ENCODE measurements at places on chromosomes 16 and 17. TPM values are rescaled to one million over a fixed set of nuclear protein-coding genes. Genes with fewer than 3 reads are reported as not detected.

Gene OTOP3
- total RNA-seq = 0.65 TPM

Gene CCDC200
- not detected for total RNA-seq

Gene NTN1
- 3.7 TPM for total RNA-seq

Gene PITPNM3
- total RNA-seq = 20.3 TPM

Gene KCNJ18
- 2.3 TPM for total RNA-seq

GRCh38 chr17:32520737-32521404 lies 34.1 kb downstream of the CDK5R1 start:
- no peak overlapping the region for H3K4me3 ChIP-seq
- peaks cover 22% of the 10 kb centered on the region for H3K4me1 ChIP-seq
- H3K27me3 ChIP-seq = no peaks in the 10 kb centered on the region
- DNase-seq = no peak
- H3K36me3 ChIP-seq = no peaks in the 10 kb centered on the region
- no peak overlapping the region for H3K27ac ChIP-seq

GRCh38 chr16:84292011-84292410 lies 2.7 kb upstream of the WFDC1 start:
- DNase-seq = no peak
- no peak overlapping the region for H3K27ac ChIP-seq
- H3K4me1 ChIP-seq = peaks cover 42% of the 10 kb centered on the region
- H3K27me3 ChIP-seq = peaks cover 26% of the 10 kb centered on the region
- no peak overlapping the region for H3K4me3 ChIP-seq

GRCh38 chr17:76532072-76532651 lies 5.3 kb downstream of the CYGB start:
- H3K27me3 ChIP-seq = no peaks in the 10 kb centered on the region
- peaks cover 55% of the 10 kb centered on the region for H3K4me1 ChIP-seq
- no peak for DNase-seq
- no peak overlapping the region for H3K27ac ChIP-seq
- no peak overlapping the region for H3K4me3 ChIP-seq

DNA sequence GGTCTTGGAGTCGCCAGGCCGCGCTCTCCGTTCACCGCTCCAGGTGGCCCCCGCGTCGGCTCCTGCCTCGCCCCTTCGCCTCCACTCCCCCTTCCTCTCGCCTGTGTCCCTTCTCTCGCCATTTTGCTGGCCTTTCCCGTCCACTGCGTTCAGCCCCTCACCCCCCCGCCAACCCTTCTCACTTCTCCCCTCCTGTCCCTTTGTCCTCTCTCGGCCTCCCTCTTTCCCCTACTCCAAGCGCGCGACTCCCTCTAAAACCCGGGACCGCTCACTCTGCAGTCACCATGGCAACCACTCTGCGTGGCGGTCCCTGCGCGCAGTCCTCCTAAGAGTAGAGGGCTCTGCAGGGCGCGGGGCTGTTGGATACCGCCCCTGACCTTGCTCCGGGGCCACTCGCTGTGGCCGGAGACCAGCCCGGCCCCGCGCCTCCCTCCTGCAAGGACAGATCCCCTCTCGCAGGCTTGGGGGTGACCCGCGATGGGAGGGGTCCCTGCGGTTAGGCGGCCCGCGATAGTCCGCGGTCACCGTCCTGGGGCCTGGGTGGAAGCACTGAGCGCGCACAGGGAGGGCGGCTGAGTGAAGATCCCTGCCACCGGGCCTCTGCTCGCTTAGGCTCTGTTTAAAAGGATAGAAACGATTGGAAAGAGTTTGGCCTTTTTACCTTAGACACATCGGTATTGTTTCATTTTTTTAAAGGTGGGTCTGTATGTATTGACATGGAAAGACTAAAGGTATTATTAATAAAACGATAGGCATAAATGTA lies 454 bp downstream of the CCDC40 start:
- peak; percentile 80 for DNase-seq
- H3K4me3 ChIP-seq = peak overlapping the region; percentile 67
- peak overlapping the region; percentile 85 for H3K27ac ChIP-seq
- H3K36me3 ChIP-seq = no peaks in the 10 kb centered on the region

GRCh38 chr16:1929578-1930337 lies 11.5 kb upstream of the HS3ST6 start:
- H3K4me1 ChIP-seq = peaks cover 18% of the 10 kb centered on the region
- H3K27me3 ChIP-seq = no peaks in the 10 kb centered on the region
- H3K36me3 ChIP-seq = no peaks in the 10 kb centered on the region
- peak overlapping the region; percentile 57 for H3K4me3 ChIP-seq
- DNase-seq = peak; percentile 93
- peak overlapping the region; percentile 77 for H3K27ac ChIP-seq

GRCh38 chr17:75335315-75335714 lies 46.1 kb upstream of the SLC25A19 start:
- H3K36me3 ChIP-seq = peaks cover 4% of the 10 kb centered on the region
- H3K27me3 ChIP-seq = no peaks in the 10 kb centered on the region
- no peak for DNase-seq
- H3K4me1 ChIP-seq = peaks cover 25% of the 10 kb centered on the region
- no peak overlapping the region for H3K27ac ChIP-seq

DNA sequence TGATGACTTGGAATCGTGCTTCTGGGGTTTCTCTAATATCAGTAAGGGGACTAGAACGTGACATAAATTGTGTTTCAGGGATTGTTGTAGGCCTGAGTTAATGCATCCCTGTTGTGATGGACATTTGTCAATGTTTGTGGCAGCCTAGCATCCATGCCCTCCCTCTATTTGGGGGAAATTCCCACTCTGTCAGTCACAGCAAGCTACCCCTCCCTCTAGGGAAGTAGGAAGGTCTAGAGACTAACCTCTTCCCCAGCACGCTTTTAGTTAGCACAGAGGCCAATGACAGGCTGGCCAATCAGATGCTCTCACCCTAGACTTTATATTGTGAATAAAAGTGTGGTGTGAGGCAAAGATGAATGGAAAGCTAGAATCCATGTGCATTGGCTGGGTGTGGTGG lies 32.4 kb upstream of the NF1 start:
- DNase-seq = no peak
- H3K27me3 ChIP-seq = no peaks in the 10 kb centered on the region
- no peaks in the 10 kb centered on the region for H3K36me3 ChIP-seq
- H3K4me3 ChIP-seq = no peak overlapping the region
- peaks cover 2% of the 10 kb centered on the region for H3K4me1 ChIP-seq
- no peak overlapping the region for H3K27ac ChIP-seq

DNA sequence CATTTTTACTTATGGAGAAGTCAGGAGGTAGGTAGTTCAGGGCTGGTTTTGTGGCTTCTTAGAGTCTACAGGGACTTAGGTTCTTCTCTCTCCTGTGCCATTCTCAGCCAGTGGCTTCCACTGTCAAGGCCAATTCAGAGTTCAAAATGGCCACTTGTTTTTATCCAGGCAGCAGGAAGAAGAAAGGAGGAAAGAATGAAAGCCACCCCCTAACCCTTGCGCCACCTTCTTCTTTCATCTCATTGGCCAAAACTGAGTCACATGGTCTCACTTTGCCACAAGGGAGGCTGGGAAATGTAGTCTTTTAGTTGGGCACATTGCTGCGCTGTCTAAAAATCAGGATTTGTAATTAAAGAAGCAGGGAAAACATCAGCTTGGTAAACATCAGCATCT lies 60.8 kb upstream of the MED9 start:
- H3K36me3 ChIP-seq = no peaks in the 10 kb centered on the region
- peak overlapping the region; percentile 78 for H3K27ac ChIP-seq
- H3K4me3 ChIP-seq = no peak overlapping the region
- peaks cover 62% of the 10 kb centered on the region for H3K4me1 ChIP-seq
- no peak for DNase-seq

DNA sequence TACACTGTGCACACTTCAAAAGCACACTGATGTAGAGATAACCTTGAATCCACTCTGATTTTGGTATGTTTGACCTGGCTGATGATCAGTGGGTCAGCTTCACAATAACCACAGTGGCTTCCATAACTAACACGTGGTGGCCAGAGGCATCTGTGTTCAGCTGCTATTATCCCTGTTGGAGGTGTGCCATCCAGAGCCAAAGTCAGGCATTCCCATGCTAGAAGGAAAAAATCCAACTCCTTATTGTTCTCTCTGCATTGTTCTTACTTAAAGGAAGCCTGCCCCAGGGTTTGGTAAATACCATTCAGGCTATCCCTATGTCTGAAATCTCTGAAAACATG lies 127.3 kb upstream of the MON1B start:
- H3K4me3 ChIP-seq = no peak overlapping the region
- DNase-seq = no peak
- H3K4me1 ChIP-seq = no peaks in the 10 kb centered on the region

DNA sequence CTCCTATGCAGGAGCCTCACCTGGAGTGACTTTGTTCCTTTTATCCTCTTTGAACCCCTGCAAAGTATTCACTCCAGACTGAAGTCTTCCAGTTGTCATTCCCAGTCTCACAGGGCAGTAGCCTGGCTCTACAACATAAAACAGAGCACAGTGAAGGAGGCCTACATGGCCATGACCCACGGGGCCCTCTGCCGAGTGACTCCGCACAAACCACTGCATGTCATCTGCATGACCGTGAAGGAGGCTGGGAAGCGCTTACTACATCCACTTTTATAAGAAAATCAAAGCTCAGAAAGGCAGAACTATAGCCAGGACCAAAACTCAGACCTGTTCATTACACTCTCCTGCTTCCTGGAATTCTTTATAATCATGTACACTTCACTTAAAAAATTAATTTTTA lies 42.5 kb downstream of the BRD7 start:
- peaks cover 66% of the 10 kb centered on the region for H3K36me3 ChIP-seq
- H3K27me3 ChIP-seq = no peaks in the 10 kb centered on the region
- no peak overlapping the region for H3K27ac ChIP-seq
- H3K4me3 ChIP-seq = no peak overlapping the region
- no peaks in the 10 kb centered on the region for H3K4me1 ChIP-seq

GRCh38 chr17:16461606-16461866 lies 30.5 kb downstream of the LRRC75A start:
- no peak for DNase-seq
- H3K27ac ChIP-seq = no peak overlapping the region
- peaks cover 6% of the 10 kb centered on the region for H3K36me3 ChIP-seq
- peaks cover 31% of the 10 kb centered on the region for H3K4me1 ChIP-seq
- no peak overlapping the region for H3K4me3 ChIP-seq
- no peaks in the 10 kb centered on the region for H3K27me3 ChIP-seq

Measured in suprapubic skin (tissue), 4 donors.